ENCODE measurements at places on chromosomes 12 and 14.

- no peak for DNase-seq
These were observed 12.5 kb downstream of the FGF6 start for GRCh38 chr12:4432878-4433744.

GRCh38 chr12:49827401-49828099 is 663 bp downstream of the NCKAP5L start:
- peak; percentile 67 for DNase-seq

DNA sequence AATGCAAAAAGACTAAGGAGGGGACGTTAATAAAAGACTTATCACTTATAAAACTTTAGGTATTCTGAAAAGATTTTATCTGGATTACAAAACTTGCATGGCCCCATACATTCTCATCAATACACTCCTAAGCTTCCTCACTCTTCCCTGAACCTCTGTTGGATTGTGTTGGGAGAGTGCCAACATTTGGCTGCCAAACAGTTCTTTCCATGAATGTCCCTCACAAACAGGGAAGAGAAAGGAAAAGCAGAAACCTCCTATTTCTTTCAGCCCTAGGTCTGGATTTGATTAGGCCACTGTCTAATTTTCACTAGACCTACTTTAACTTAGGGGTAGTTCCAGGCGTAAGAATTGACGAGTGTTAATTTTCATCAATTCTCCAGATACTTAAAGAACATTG is 11.7 kb downstream of the PTHLH start:
- no peak for DNase-seq

DNA sequence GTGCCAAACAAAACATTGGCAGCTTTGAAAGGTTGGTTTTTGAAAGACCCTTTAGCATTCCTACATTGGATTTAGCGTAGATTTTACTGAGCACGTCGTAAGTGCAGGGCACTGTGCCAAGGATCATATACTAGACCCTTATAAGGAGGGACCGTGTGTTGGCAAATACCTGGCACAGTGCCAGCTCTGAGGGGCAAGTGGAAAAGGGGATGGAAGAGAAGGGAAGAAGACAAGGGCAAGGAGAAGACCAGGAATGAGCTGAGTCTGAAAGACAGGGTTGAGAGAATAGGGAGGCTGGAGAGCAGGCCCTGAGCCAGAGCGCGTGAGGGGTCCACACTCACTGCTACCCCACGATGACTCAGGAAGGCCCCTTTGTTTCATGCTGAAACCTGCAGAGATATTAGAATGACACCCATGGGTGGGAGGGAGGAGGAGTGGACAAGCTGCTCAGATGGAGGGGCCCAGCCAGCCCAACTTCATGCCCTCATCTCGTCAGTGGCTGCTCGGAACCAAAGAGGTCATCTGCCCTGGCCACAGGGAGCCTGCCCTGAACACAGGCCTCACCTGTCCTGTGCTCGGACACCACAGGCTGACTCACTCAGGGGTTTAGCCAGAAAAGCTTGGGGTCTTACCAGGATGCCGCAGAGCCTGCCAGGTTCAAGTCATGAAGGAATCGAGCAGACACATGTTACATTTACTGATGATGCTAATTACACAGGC is 25.0 kb downstream of the RAB35 start:
- no peak for DNase-seq

GRCh38 chr12:71636704-71637115 is 26.9 kb downstream of the ZFC3H1 start:
- peak; percentile 83 for DNase-seq

- peak; percentile 46 for DNase-seq
These were observed 753 bp upstream of the ATP5MC2 start for GRCh38 chr12:53676656-53677015.

DNA sequence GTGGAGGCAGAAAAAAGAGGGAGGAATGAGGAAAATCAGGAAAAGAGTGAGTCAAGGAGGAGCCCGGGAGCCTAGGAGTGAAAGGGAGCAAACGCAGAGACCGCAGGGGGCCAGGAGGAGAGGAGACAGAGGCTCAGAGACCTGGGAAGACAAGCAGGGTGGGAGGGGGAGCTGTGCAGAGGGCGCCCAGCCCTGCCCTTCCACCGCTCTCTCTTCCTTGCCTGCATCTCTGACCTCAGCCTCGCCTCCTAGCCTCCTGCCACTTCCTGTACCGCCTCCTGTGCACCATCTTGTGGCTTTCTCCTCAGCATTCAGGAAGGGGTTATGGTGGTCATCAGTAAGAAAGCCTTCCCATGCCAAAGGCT is 1.3 kb downstream of the CLSTN3 start:
- no peak for DNase-seq

GRCh38 chr14:98826618-98827017 is 445.4 kb downstream of the BCL11B start:
- no peak for DNase-seq

DNA sequence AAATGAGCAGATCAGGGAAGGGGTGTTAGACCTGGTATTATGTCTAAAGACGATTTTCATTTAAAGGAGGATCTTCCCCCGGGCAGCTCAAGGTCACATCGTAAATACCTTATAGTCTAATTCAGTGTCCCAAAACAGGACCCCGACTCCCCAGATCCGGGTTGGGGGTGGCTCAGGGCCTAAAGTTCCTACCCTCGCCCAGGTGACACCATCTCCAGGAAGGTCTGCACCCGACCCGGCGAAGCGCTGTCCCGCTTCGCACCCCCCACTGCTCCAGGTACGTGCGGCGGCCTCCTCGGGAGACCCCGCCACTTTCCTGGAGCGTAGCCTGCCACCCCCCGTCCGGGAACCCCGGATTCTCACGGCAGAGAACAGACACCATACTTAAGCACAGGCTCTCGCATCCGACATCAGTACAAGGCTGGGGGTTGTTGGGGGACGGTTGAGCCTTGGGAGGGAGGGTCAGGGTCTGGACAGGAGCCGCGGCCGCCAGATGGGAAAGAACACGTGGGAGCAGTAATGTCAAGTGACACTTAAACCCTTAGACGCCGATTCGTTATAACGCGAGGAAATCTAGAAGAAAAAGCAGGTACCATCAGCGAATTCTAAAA is 556 bp downstream of the TIMM9 start:
- DNase-seq: peak; percentile 15

- no peak for DNase-seq
These were observed 12.1 kb downstream of the BHLHE41 start for GRCh38 chr12:26112703-26113147.

DNA sequence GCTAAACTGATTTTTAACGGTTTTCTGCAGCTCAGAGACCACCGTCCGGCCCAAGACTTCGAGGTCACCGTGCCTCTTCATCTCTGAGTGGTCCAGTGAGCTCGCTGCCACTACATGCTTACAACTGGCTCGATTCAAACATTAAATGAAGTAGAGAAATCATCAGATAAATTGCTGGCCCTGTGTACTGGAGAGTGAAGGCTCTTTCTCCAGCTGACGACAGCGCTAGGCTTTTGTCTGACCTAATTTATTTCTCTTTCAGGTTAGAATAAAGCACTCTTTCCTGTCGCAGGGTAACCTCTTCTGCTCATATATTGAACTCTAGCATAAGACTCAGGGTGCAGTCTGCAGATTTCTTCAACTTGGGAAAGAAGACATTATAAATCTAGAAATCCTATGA is 6.4 kb downstream of the BCL11B start:
- no peak for DNase-seq
